Muscle of leg (tissue), 16 donors: ENCODE measurements at places on chromosomes 6 and 20. TPM values are rescaled to one million over a fixed set of nuclear protein-coding genes. Genes with fewer than 3 reads are reported as not detected.

Gene SNAP25
- total RNA-seq = 3.1 TPM

Gene GRM4
- total RNA-seq = 1.1 TPM

Gene SLC35F1
- 1.9 TPM for total RNA-seq

Gene UST
- total RNA-seq = 10.1 TPM

Gene CYP39A1
- 2.9 TPM for total RNA-seq

DNA sequence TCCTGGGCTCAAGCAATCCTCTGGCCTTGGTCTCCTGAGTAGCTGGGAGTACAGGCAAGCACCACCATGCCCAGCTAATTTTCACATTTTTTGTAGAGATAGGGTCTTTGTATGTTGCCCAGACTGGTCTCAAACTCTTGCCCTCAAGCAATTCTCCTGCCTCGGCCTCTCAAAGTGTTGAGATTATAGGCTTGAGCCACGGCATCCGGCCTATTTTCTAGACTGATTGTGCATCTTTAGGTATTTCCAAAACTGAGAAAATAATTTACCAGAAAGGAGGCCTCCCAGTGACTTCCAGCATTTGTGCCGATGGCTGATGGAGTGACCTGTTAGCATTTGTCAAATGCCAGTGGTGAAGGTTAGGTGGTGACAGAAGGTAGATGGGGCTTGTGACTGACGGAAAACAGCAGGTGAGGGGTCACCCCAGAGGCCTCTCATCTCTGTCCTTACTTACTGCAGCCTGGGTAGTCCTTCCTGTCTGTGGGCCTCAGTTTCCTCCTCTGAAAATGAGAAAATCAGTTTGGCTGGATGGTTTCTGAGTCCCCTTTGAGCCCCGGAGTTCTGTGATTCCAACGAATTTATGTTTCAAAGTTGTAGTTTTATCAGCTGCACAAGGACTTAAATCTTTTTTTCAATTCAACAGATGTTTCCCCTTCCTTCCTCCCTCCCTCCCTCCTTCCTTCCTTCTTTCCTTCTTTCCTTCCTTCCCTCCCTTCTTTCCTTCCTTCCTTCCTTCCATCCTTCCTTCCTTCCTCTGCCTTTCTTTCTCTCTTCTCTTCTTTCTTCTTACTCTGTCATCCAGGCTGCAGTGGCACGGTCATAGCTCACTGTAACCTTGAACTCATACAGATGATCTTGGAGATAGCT, 53.5 kb downstream of the TGM2 start:
- DNase-seq = no peak
- no peak overlapping the region for H3K27ac ChIP-seq
- no peaks in the 10 kb centered on the region for H3K36me3 ChIP-seq
- H3K4me3 ChIP-seq = no peak overlapping the region

- DNase-seq = peak; percentile 58
- H3K4me3 ChIP-seq = peak overlapping the region; percentile 85
- peak overlapping the region; percentile 97 for H3K27ac ChIP-seq
These were observed 625 bp upstream of the ECHDC1 start for GRCh38 chr6:127343809-127344659.

DNA sequence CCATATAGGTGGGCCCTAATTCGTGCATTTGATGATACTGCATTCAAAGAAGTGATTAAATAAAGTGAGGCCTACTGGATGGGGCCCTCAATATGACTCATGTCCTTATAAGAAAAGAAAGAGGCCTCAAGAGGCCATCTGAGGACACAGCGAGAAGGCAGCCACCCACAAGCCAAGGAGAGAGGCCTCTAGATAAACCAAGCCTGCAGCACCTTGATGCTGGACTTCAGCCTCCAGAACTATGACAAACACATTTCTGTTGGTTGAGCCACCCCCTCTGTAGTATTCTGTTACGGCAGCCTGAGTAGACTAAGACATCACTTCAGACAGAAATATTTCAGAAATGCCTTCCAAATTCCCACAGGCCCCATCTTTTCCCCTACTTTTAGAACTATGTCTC, 82.5 kb upstream of the PLEKHG1 start:
- H3K4me3 ChIP-seq = no peak overlapping the region
- H3K27me3 ChIP-seq = no peaks in the 10 kb centered on the region
- no peak overlapping the region for H3K27ac ChIP-seq
- no peaks in the 10 kb centered on the region for H3K4me1 ChIP-seq
- no peaks in the 10 kb centered on the region for H3K36me3 ChIP-seq

GRCh38 chr20:36670665-36671357, 24.8 kb upstream of the SLA2 start:
- H3K27me3 ChIP-seq = no peaks in the 10 kb centered on the region
- peaks cover 17% of the 10 kb centered on the region for H3K36me3 ChIP-seq
- no peak for DNase-seq
- H3K27ac ChIP-seq = no peak overlapping the region
- H3K4me1 ChIP-seq = no peaks in the 10 kb centered on the region

- H3K4me1 ChIP-seq = no peaks in the 10 kb centered on the region
- peak; percentile 78 for DNase-seq
- H3K27me3 ChIP-seq = no peaks in the 10 kb centered on the region
- H3K27ac ChIP-seq = no peak overlapping the region
- H3K36me3 ChIP-seq = no peaks in the 10 kb centered on the region
These were observed 13.2 kb upstream of the TFB1M start for GRCh38 chr6:155327326-155328073.

DNA sequence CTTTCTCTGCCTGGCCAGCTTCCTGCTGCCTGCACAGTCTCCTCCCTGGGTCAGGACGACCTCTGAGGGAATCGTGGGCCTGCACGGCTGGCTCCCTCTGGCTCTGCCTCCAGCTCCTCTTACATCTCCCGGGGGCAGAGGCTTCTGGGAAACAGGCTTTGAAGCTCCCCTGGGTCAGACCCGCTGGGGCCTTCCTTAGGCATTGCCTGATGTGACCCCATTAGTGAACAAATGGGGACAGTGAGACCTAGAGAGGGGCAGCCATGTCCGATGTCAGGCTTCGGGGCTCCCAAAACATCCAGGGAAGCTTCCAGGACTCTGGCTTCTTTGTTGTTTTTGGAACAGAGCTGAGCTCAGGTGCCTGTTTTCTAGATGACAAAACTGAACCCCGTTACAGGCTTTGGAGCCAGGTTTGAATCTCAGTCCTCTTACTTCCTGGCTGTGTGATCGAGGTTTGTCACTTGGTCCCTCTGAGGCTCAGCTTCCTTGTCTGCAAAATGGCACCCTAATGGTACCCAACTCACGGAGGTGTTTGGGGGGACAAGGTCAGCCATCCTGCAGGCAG, 94.3 kb downstream of the CEBPB start:
- no peaks in the 10 kb centered on the region for H3K36me3 ChIP-seq
- peak overlapping the region; percentile 92 for H3K27ac ChIP-seq
- DNase-seq = no peak
- peaks cover 2% of the 10 kb centered on the region for H3K27me3 ChIP-seq
- H3K4me3 ChIP-seq = no peak overlapping the region

GRCh38 chr6:42021847-42022754, 28.2 kb upstream of the TAF8 start:
- H3K4me3 ChIP-seq = no peak overlapping the region
- no peaks in the 10 kb centered on the region for H3K27me3 ChIP-seq
- DNase-seq = no peak
- peaks cover 31% of the 10 kb centered on the region for H3K4me1 ChIP-seq
- H3K36me3 ChIP-seq = peaks cover 5% of the 10 kb centered on the region
- no peak overlapping the region for H3K27ac ChIP-seq

DNA sequence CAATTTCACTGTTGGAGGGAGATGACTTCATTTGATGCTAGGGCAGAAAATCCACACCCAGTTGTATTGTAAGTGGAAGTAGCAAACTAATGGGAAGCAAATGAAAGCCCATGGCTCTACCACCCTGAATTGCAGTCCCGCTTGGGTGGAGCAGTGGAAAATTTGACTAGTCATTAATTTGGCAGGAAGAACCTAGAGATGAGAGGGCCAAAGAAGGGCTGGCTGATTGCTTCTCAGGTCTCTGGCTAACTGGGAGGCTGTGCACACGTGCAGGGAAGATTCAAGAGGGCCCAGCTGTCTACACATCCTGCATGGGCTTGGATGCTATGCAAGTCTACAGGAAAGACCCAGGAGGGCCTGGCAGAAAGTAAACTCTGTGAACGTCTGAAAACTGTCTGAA, 466.2 kb downstream of the TFAP2A start:
- no peaks in the 10 kb centered on the region for H3K4me1 ChIP-seq
- H3K36me3 ChIP-seq = no peaks in the 10 kb centered on the region
- H3K4me3 ChIP-seq = no peak overlapping the region
- DNase-seq = peak; percentile 59
- H3K27ac ChIP-seq = no peak overlapping the region

DNA sequence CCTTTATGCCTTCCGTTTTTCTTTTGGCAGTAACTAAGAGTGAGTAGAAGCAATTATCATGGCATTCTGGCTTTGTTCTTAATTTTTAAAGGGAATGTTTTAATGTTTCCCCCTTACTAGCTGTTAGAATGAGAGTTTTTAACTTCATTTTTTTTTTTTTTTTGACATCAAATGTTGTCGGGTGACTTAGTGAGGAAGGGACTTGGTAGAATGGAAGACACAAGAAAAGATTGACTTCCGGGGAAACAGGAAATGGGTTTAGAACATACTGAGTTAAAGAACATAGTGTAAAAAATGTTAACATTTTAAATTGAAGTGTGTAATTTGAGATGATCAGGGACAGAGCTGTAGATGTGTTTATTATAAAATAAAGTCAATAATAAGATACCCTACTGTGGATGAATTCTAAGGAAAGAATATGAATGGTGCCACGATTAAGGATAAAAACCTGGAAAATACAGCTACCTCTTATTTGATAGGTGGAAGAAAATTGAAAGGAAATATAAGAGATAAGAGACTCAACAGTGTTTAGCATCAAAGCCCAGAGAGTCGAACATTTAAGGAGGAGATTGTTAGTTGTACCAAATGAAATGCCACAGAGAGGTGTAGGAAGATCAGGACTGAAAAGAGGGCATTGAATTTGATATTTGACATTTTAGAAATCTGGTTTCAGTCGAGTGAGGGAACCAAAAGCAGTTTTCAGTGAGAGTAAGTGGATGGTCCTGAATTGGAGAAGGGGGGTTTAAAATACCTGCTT, 9.4 kb downstream of the HSF2 start:
- H3K4me3 ChIP-seq = no peak overlapping the region
- no peak overlapping the region for H3K27ac ChIP-seq
- H3K27me3 ChIP-seq = no peaks in the 10 kb centered on the region
- DNase-seq = no peak

DNA sequence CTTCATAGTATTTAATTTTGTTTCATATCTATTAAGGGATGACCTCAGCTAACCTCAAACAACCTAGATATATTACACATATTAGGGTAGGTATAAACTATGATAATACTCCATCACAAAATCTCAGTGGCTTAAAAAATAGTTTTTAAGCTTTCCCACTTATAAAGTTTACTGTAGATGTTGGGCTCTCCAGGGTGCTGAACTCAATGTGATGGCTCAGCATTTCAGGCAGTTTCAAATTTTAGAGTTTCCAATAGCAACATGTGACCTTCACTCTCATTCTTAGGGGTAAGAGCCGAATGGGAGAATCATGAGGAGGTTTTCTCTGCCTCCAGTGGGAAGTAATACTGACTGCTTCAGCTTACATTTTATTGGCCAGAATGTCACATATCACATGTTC, 357.3 kb downstream of the MEI4 start:
- H3K27ac ChIP-seq = no peak overlapping the region
- no peak for DNase-seq
- no peaks in the 10 kb centered on the region for H3K4me1 ChIP-seq
- no peaks in the 10 kb centered on the region for H3K27me3 ChIP-seq
- no peak overlapping the region for H3K4me3 ChIP-seq
- no peaks in the 10 kb centered on the region for H3K36me3 ChIP-seq

GRCh38 chr20:48791666-48792071, 36.1 kb downstream of the PREX1 start:
- H3K4me3 ChIP-seq = no peak overlapping the region
- no peaks in the 10 kb centered on the region for H3K27me3 ChIP-seq
- DNase-seq = peak; percentile 23
- no peak overlapping the region for H3K27ac ChIP-seq

DNA sequence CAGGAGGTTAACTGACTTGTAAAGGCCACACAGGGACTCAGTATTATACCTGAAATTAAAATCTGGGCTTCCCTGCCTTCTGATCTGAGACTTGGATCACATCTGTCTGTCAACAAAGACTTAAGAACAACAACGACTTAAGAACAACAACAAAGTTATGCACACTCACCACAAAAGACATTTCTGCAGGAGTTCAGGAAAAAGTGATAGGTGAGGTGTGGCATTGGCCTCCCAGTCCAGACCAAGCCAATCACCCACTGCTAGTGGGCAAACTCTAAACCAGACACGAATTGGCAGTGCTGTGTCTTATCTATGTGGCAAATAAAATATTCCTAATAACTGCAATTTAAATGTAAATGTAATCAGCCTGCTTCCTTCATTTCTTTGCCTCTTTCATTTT, 61.3 kb downstream of the PRDM1 start:
- peaks cover under 1% of the 10 kb centered on the region for H3K4me1 ChIP-seq
- no peak overlapping the region for H3K4me3 ChIP-seq
- no peak overlapping the region for H3K27ac ChIP-seq
- H3K27me3 ChIP-seq = peaks cover 3% of the 10 kb centered on the region
- H3K36me3 ChIP-seq = no peaks in the 10 kb centered on the region

- DNase-seq = no peak
- no peaks in the 10 kb centered on the region for H3K4me1 ChIP-seq
- H3K4me3 ChIP-seq = no peak overlapping the region
- H3K36me3 ChIP-seq = peaks cover 41% of the 10 kb centered on the region
- no peaks in the 10 kb centered on the region for H3K27me3 ChIP-seq
These were observed 24.4 kb downstream of the TMEM181 start for GRCh38 chr6:158584236-158584651.

DNA sequence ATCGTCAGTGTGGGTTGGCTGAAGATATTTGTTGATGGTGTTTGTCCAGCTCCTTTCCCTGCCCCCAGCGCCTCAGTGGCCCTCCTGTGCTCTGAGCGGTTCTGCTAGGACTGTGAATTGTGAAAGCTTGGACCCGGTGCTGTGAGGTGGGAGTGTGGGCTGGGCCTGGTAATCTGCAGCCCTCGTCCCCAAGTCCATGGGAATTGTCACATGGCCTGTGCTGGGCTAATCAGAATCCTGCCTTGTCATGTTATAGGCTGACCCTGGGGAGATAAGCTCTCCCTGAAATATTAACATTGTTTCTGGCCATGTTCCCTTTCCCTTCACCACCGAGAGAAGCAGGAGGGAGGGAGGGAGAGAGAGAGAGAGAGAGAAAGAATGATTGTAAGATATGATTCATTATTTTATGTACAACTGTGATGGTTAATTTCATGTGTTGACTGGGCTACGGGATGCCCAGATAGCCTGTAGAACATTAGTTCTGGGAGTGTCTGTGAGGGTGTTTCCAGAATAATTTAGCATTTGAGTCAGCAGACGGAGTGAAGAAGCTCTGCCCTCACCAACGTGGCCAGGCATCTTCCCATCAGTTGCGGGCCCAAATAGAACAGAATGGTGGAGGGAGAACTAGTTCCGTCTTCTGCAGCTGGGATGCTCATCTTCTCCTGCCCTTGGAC, 62.4 kb downstream of the TFAP2C start:
- no peak overlapping the region for H3K4me3 ChIP-seq
- no peak overlapping the region for H3K27ac ChIP-seq
- peaks cover 2% of the 10 kb centered on the region for H3K27me3 ChIP-seq
- DNase-seq = no peak
- no peaks in the 10 kb centered on the region for H3K4me1 ChIP-seq
- no peaks in the 10 kb centered on the region for H3K36me3 ChIP-seq

- H3K27ac ChIP-seq = no peak overlapping the region
- H3K27me3 ChIP-seq = no peaks in the 10 kb centered on the region
- H3K36me3 ChIP-seq = no peaks in the 10 kb centered on the region
- H3K4me1 ChIP-seq = peaks cover 14% of the 10 kb centered on the region
- DNase-seq = no peak
These were observed 5.2 kb upstream of the FOXO3 start for GRCh38 chr6:108555399-108556052.
